Stimulated activated naive CD8-positive, alpha-beta T cell treated with anti-CD3 and anti-CD28 coated beads, Interleukin-15, Interleukin-2, amounts not matched to agents 100 U/mL and 50 U/mL, for 24 hours (primary cell): ENCODE measurements at places on chromosomes 3 and 15.

DNA sequence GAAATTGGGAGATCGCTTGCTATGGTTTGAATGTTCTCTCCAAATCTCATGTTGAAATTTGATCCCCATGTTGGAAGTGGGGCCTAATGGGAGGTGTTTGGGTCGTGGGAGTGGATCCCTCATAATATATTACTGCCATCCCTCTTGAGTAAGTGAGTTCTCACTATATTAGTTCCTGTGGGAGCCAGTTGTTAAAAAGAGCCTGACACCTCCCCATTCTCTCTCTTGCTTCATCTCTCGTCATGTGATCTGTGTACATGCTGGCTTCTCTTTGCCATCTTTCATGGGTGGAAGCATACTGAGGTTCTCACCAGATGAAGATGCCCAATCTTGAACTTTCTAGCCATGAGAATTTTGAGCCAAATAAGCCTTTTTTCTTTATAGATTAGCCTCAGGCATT, 43.0 kb upstream of the IL20RB start:
- DNase-seq, result no peak

- DNase-seq, result no peak
These were observed 534.4 kb downstream of the EPHB1 start for GRCh38 chr3:135329479-135329878.

DNA sequence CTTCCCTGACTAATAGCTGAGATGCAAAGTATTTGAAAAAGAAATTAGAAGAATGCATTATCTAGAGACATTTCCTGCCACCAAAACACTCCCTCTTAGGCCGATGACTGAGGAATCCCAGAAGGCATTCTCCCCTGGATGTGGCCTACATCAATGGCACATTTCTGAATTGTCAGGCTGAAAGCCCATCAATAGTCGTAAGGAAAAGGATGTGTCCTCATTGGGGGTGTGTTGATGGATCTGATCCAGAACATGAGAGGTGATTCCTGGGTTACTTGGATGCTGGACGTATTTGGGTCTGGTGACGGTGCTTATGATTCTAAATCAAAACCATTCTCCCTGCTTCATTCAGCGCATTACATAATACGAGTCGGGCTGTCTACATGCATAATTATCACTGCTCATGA, 216.9 kb upstream of the CDIN1 start:
- no peak for DNase-seq

DNA sequence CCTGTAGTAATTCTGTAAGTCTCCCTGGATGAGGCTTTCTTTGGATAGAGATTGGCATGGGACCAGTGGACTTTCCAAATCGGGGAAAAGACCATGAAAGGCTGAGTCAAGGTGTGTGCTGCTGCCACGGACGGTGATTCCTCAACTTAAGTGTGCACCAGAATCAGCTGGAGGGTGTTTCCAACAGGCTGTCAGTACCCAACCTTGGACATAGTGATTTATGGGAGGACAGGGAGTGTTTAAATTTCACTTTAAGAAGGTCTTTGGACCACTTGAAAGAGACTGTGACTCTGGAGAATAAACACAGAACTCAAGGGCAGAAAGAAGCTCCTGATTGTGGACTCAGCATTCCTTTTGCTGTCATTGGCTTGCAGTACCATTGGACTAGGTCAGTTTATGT, 20.4 kb upstream of the CHST2 start:
- no peak for DNase-seq

GRCh38 chr3:43755516-43756200, 64.9 kb downstream of the ABHD5 start:
- DNase-seq, result peak; percentile 9

- no peak for DNase-seq
These were observed 263.6 kb upstream of the AZI2 start for GRCh38 chr3:28612232-28612631.
